Activated CD4-positive, alpha-beta T cell treated with anti-CD3 and anti-CD28 coated beads for 48 hours (primary cell): ENCODE measurements at places on chromosomes 6 and 20.

DNA sequence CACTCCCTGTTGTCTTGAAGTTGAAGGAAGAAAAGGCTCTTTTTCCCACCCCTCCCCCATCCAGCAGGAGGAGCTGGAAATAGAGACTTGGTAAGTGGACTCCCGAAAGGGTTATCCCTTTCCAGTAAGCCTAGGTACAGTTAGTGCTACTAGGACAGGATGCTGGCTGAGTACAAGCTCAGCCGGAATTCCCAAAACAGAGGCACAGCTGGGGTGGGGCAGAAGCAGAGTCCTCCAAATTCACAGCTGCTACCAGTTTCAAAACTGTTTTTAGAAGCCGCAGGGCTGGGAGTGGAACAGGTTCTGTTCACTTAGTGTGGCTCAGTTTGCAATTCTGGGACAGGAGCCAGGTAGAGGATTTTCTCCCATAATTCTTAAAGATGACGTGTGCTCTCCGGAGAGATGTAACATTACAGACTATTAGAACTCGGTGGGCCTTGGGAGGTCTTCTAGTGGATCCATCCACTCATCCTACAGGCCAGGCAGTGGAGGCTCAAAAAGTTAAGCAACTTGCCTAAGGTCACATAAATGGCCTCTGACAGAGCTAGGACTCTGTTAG, 19.0 kb upstream of the UTRN start:
- no peak for DNase-seq

- DNase-seq: peak; percentile 35
Measured at GRCh38 chr20:49245921-49246740, 26.9 kb downstream of the DDX27 start.

GRCh38 chr6:21615504-21615903, 22.0 kb downstream of the SOX4 start:
- DNase-seq: no peak

- peak; percentile 61 for DNase-seq
Measured at GRCh38 chr20:38863024-38863851, 57.7 kb downstream of the PPP1R16B start.

DNA sequence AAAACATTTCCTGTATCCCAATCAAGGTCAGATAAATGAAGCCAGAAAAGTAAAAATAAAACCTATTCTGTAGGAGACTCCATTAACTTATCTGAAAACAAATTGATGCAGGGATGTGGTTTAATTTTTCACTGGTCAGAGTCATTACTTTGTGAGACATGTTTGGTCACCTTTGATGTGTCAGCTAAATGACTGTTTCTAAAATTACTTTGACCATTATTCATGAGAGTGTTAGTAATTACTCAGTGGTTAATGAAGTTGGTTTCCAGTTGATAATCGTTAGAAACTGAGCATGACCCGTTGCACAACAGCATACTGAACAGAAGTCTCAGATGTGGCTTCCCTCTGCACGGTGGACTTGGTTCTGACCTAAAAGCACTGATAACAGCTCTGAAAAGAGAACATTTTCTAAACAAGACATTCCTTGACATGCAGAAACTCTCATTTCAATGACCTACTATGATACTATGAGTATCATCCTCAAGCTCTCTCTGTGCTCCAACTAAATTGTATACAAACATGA, 410.5 kb upstream of the RNF217 start:
- DNase-seq: no peak

DNA sequence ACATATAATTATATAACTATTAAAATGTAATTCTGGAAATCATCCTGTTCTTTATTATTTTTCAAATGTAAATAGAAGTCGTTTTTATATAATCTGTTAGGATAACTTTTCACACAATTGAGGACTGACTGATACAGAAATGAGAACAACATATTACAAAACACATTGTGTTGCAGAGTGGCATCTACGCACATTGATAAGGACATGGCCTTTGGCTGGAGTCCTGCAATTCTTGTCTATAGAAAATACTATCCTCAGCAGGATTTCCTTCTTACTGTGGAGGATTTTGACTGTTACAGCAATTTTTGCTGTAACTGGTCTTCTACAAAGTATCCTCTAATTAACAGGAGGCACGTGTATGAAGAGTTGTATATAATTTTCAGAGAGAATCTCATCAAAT, 19.8 kb downstream of the SH3BGRL2 start:
- DNase-seq: no peak

- no peak for DNase-seq
Measured at GRCh38 chr6:20572940-20573339, 38.7 kb downstream of the CDKAL1 start.

DNA sequence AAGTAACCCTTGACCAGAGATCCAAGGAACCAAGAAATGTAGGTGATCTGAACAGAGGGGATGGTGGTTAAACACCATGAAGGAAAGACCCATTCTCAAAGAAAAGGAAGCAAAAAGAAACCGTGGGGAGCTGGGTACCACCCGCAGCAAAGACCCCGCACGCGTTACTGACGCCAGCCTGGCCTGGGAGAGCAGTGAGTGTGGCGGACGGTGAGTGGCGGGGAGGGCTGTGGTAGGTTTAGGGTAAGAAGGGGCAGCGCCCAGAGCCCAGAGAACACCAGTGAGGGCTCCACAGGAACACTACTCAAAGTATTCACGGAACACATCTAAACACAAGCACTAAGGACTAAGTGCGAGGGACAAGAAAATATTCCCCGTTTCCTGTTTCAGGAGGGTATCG, 4.2 kb downstream of the GMEB2 start:
- no peak for DNase-seq

- no peak for DNase-seq
Measured at GRCh38 chr20:51634257-51634656, 91.7 kb upstream of the NFATC2 start.

DNA sequence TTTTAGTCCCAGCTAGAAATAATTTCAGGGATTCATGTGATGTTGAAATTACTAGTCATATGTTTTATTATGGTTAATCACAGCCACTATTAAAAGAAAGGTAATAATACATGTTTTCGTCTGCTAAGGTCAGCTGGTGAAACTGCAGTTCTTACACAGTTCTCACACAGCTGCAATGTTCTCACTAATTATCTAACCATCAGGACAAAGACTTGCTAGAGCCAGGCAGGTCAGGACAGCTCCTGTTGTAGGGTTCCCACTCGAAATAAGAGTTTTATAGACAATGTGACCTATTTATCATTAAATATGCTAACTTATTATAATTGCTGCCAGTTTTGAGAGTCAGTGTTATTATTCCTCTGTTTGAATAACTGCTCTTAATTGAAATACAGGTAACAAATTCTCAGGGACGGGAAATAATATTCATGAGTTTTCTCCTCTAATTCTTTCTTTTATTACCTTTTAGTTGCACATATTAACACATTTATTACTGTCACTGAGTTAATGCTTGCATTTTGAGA, 97.9 kb downstream of the GJA1 start:
- DNase-seq: no peak

GRCh38 chr20:3670511-3670910, 7.3 kb upstream of the GFRA4 start:
- no peak for DNase-seq

GRCh38 chr20:64113444-64113775, 6.0 kb upstream of the NPBWR2 start:
- no peak for DNase-seq

DNA sequence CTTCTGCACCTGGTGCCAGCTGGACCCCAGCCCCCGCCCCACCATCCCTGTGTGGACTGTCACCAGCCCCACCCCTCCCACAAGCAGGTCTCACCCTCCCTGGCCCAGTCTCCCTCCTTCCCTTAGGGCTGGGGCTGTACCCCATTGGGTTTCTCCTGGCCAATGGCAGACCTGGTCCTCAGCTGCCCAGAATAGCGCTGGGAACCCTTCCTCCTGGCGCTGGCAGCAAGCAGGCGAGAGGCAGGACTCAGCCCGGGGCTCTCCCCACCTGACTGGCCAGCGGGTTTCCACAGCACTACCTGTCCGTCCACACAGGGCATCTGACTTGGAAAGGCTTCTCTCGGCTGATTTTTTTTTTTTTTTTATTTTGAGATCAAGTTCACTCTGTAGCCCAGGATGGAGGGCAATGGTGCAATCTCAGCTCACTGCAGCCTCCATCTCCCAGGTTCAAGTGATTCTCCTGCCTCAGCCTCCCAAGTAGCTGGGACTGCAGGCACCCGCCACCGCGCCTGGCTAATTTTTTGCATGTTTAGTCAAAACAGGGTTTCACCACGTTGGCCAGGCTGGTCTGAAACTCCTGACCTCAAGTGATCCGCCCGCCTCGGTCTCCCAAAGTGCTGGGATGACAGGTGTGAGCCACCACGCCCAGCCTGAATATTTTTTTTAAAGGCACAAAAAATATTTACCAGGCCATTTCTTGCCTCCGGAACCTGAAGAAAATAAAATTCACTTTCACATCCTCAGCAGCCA, 21.6 kb upstream of the CHRNA4 start:
- DNase-seq: no peak

DNA sequence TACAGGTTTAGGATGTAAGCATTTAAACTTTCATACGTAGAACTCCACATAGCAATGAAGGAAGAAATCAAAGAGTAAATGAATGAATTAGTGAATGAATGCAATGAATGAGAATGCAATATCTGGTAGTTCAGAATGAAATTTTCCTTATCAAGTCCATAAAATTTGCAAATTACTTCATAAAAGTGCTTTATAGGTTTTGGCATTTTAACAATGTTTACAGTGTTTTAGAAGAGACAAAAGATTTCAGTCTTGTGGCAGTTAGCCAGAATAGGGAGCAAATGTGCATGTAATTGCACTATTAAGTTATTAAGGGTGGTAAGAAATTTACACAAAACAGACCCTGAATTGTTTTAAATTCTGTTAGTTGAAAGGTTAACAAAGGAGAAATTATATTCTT, 739.4 kb upstream of the FLRT3 start:
- DNase-seq: no peak

DNA sequence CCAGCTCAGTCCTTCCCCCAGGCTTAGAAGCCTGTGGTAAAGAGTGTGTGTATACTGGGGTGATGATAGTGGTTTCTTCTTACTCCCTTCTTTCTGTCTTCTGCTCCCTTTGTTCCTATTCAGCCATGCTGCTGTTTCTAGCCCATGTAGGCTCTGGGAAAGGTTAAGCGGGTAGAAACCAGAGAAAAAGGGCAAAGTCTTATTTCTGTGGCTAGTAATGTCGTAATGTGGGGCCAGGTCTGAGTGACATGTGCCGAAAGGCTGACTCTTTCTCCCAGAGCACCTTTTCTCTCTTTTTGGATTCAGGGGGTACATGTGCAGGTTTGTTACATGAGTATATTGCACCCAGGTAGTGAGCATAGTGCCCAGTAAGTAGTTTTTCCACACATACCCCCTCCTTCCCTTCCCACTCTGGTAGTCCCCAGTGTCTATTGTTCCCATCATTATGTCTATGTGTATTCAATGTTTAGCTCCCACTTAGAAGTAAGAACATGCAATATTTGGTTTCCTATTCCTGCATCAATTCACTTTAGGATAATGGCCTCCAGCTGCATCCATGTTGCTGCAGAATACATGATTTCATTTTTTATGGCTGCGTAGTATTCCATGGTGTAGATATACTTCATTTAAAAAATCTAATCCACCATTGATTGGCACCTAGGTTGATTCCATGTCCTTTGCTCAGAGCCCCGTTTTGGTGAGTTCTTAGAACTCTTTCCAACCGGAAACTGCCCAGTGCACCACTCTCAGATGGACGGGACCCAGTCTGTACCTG, 74.3 kb downstream of the EFHC1 start:
- no peak for DNase-seq

- no peak for DNase-seq
Measured at GRCh38 chr6:101000341-101000740, 119.2 kb upstream of the ASCC3 start.

DNA sequence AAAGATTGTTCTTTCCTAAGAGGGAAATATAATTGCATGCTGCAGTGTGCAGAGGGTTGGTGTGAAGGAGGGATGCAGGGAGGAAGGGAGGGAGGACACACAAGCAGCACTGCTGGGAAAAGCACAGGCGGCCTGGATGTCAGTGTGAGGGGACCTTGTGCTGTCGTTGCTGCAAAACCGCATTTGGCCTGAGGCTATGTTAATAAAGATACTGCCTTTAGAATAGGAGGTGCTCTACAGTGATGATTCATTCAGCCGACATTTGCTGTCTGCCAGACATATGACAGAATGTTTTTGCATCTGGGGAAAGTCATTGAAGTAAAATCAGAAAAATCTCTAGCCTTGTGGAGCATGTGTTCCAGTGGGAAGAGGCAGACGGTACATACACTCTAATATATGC, 50.5 kb upstream of the TRIM26 start:
- DNase-seq: no peak

GRCh38 chr6:157280157-157280556, 43.2 kb downstream of the TMEM242 start:
- DNase-seq: no peak

- DNase-seq: no peak
Measured at GRCh38 chr6:7215798-7216231, 97.2 kb downstream of the SSR1 start.

- no peak for DNase-seq
Measured at GRCh38 chr6:157383471-157383870, 2.5 kb downstream of the ZDHHC14 start.

DNA sequence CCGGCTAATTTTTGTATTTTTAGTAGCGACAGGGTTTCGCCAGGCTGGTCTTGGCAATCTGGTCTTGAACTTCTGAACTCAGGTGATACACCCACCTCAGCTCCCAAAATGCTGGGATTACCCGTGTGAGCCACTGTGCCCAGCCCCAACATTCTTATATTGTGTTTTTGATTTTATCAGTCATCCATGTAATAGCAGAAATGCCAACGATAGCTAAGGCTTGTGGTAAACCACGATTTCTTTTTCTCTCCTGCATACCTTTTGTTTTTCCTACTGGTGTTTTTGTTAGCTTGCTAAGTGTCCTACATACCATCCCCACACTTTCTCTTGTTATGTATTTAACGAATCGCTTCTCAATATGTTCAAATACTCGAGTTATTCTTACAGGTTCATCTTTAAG, 12.1 kb downstream of the PHACTR2 start:
- DNase-seq: no peak

GRCh38 chr6:42505385-42505718, 53.6 kb upstream of the TRERF1 start:
- DNase-seq: no peak

DNA sequence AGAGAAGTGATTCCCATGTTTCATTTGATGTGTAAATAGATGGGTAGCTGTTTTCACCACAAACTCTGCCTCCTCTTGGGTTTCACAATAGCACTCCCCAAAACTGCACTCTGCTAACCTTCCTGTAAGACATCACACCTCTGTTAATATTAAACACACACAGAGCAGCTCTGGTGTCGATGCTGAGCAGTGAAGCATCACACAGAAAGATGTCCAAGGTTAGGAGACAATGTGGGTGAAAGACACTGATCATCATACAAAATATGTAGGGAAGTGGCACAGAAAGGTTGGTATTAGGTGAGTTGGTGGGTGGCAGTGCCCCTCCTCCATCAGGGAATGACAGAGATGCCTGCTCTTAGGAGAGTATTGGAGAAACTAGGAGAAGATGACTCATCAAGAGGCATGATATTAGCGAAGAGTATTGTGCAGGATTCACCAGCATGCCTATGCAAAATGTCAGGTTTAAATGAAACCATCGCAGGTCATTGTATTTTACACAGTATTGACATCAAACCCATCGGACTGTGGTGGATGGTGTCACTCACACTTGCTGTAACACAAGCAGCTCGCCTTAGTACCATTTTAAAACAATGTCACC, 199.7 kb downstream of the TBXT start:
- no peak for DNase-seq
